Naive thymus-derived CD8-positive, alpha-beta T cell (primary cell): ENCODE measurements at places on chromosomes 4 and X. TPM values are rescaled to one million over a fixed set of nuclear protein-coding genes. Genes with fewer than 3 reads are reported as not detected.

DNA sequence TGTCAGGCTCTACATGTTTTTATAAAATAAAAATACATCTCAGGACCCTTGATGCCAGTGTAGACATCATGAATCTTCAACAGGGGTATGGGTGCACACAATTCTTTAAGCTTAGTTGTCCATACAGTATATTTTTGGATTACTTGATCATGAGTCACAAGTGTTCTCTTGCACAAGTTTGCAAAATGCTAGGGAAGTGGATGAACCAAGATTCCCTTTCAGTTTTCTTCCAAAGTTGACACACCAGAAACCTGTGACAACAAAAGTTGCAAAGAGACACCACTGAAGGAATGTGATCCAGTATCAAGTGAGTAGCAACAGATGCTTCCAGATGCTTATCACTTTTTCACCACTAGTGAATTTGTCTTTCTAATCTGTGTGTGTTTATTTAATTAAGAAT lies 1021.2 kb downstream of the PCDH7 start:
- DNase-seq: no peak

Gene CBR4
- 20.4 TPM for total RNA-seq

Gene SMIM10L2A
- 5.0 TPM for total RNA-seq

GRCh38 chr4:153570228-153570973 lies 104.2 kb downstream of the TMEM131L start:
- no peak for DNase-seq

Gene WNK3
- 1.2 TPM for total RNA-seq

GRCh38 chrX:25034889-25035288 lies 19.1 kb upstream of the ARX start:
- DNase-seq: no peak

GRCh38 chrX:127552571-127552970 lies 499.6 kb downstream of the ACTRT1 start:
- no peak for DNase-seq

DNA sequence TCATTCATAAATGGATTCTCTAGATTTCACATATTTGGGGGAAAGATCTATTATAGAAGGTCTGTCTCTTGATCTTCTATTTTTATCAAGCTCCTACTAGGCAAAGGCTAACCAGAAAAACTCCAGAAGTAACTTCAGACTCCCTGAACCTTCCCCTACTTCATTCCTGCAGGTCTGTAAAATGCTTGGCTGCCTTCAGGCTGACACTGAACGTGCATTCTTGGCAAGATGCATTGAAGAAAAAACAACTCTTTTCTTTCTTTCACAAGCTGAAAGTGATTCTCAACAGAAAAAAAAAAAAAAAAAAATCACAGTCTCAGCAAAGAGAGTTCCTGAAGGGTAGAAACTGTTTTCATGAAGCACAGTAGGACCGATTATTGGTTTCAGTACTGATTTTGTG lies 12.7 kb downstream of the OPHN1 start:
- no peak for DNase-seq

Gene HSFX1
- 0.62 TPM for total RNA-seq

Gene TRO
- total RNA-seq: 3.2 TPM

- no peak for DNase-seq
Observed at GRCh38 chr4:180437601-180438000, 1805.6 kb upstream of the TENM3 start.

DNA sequence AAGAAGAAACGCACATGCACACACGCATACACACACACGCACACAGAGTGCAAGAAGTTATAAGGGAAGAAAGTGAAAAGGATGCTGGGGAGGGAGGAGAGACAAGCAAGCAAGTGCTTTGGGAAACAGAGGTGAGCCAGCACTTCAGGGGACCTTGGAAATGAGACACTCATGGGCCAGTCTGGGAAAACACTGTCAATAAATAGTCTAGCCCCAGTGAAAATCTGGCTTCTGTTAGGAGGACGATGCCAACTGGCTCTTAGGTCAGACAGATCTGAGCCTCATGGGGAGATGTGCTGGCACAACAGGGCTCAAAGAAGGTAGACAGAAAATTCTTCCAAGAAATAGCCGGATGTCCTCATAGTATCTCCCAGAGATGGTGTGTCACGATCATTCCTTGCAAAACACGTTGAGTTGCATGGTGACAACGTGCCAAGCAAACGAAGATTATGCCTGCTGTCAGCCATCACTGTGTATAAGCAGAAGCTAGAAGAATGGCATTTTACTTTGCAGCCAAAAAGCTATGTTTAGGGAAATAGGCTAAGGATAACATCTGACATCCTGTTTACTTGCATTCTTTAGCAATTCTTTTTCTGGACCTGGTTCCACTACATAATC lies 557 bp upstream of the ARHGEF6 start:
- DNase-seq: no peak

GRCh38 chr4:84931961-84932360 lies 34.5 kb downstream of the WDFY3 start:
- no peak for DNase-seq

Gene NPNT
- total RNA-seq: not detected

- no peak for DNase-seq
Observed at GRCh38 chr4:185036019-185036418, 17.7 kb downstream of the HELT start.

Gene GIMD1
- total RNA-seq: not detected

GRCh38 chr4:147351083-147351787 lies 129.7 kb upstream of the EDNRA start:
- DNase-seq: no peak

GRCh38 chrX:22541926-22542325 lies 269.2 kb downstream of the CBLL2 start:
- DNase-seq: no peak

Gene TKTL2
- total RNA-seq: not detected

Gene BRS3
- total RNA-seq: not detected

Gene NR3C2
- 50.7 TPM for total RNA-seq

DNA sequence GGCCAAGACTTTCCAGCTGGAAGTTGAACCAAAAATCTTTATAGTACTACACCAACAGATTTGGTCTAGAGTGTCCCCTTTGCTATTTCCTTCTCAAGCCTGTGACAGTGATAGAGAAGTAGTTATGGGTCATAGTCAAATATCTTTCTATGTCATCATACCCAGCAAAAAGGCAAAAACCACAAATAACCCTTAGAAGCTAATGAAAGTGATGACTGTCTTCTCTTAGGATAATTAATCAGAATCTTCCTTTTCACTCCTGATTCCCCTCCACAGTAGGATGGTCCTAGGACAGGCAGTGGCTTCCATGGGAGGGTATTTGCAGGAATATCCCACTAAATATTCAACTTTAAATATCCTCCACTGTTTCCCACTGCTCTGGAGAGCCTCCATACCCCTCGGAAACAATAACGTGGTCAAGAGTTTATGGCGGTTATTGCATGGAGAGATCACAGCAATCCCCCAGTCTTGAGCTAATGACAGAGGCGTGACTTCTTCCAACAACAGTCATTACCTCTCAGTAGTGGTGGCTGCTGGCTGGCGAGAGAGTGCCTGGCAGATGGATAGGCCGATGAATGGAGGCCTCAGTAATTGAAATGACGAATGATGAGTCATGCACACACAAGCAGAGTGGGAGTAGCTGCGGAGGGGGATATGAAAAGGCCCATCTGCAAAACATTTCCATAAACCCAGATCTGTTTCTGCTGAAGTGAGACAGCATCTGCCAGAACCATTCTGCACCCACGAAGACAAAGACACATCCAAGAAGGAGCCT lies 154.9 kb downstream of the STK32B start:
- DNase-seq: no peak

Gene TASL
- 1.7 TPM for total RNA-seq

DNA sequence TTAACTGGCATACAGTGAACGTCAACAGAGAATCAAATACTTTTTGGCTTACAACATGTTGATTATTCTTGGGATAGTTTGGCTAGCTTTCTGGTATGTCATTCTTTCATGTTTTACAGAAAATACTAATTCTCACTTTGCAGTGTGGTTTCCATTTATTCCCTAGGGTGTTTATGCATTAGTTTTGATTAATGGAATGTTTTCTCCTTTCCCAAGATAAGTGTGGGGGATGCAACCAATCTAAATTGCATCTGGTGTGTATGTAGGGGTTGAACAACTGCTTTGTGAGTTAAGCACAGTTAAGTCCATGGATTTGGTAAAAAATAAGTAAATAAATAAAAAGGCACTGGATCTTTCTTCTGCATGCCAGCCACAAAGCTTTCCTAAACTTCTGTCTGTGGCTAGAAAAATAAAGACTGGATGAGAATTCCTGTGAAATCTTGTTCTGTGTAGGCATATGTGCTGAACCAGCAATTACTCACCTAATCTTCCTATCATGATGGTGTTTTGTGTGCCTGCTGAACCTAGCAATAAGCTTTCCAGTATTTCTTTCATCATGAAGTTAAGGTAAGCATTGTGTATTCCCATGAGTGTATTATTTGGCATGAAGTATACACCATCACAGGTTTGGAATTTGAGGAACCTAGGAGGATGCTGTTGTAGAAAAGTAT lies 50.6 kb upstream of the TENM3 start:
- DNase-seq: no peak

GRCh38 chr4:1325681-1326635 lies 21.1 kb upstream of the UVSSA start:
- DNase-seq: no peak

GRCh38 chrX:69321789-69322188 lies 156.5 kb upstream of the PJA1 start:
- DNase-seq: no peak

GRCh38 chr4:168876106-168876505 lies 133.9 kb downstream of the CBR4 start:
- DNase-seq: no peak

Gene NPY2R
- not detected for total RNA-seq

DNA sequence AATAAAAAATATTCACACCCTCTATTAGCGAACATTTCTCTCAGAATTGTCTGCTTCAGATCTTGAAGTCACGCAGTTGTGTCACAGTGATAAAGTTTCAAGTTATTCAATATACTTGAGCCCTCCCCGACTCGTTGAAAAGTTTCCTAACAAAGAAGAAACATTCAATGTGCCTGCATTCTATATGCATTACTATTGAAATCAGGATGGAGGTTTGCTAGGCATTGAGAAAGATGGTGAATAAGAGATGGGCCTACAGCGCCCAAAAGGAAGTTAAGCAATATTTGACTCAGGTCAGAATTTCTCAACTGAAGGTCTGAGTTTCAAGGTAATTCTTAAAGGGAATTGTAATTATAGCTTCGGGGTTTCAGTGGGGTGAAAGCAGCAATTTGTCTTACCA lies 6.1 kb downstream of the TCEANC start:
- no peak for DNase-seq

DNA sequence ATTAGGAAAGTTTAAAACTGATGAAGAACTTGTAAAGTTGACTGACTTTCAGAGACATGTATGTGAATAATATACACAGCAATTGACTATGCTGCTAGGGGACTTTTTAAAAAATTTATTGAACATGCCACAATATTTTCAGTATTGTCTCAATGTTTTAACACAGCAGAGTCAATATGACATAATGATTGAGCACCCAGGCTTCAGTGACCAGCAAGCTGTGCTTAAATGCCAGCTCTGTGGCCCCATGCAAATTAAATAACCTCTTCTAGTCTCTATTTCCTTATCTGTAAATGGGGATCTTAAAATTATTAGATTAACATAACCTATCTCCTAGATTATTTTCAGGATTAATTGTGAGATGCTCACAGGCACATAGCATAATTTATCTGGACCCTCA lies 56.8 kb upstream of the TXK start:
- DNase-seq: no peak

- DNase-seq: no peak
Observed at GRCh38 chr4:86543560-86544309, 50.4 kb upstream of the PTPN13 start.

DNA sequence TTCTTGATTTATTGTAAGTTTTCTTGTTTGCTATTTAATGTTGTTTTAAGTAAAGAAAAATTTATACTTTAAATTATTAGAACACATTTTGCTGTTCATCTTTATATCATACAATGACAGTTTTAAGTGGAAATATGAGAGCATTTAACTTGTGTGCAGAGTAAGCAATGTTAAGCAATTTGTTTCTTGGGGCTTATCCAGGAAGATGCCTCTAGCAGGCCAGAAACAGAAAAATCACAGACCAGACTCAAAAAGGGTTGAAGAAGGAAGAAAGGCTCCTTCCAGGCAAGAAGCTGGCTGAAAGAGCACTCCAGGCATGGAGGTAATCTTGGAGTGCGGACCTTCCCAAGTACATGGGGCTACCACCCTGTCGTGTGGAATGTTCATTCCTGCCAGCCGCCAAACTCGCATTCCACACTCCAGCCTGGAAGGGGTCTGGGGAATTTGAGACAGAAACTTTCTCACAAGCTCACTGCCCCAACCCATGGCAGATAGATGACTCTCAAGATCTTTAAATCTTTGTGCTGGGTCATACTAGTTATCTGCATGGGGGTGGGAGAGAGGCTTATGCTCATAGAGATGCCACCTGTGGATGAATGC lies 1521.3 kb upstream of the AGA start:
- no peak for DNase-seq

Gene TMEM271
- total RNA-seq: not detected

DNA sequence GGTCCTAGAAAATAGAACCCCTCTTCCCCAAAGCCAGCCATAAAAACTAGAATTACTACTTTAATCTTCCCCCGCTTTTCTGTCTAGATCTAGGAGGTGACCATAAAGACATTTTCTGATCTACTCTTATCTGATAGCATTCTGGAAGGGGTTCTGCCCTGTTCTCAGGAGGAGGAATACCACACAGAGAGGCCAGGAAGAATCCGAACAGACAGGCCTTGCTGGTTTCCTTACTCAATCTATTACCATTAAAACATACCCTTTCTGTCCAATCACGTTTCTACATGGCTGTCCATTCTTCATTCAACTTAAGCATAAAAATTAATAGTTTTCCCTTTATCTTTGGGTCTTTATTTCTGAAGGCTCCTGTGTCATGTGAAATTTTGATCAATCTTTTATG lies 198.7 kb downstream of the GPAT3 start:
- no peak for DNase-seq

Gene TMEM156
- 9.4 TPM for total RNA-seq

Gene HSFX4
- not detected for total RNA-seq

Gene STOX2
- total RNA-seq: not detected

Gene RPGR
- 15.2 TPM for total RNA-seq

DNA sequence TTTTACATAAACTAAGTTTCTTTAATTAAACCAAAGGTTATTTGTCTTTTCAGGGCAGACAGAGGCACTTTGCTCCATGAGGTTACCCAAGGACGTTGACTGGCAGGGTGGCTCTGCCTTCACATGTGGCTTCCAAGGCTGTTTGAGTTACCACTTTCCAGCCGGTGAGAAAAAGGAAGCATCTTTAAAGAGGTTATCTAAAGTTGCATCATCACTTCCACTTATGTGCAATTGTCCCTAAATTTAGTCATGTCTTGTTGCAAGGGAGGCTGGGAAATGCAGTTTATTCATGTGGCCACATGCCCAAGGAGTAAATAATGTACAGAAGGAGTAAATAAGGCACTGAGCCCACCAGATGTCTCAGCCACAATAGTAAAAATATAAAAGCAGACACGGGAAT lies 29.0 kb upstream of the RAP1GDS1 start:
- DNase-seq: no peak

DNA sequence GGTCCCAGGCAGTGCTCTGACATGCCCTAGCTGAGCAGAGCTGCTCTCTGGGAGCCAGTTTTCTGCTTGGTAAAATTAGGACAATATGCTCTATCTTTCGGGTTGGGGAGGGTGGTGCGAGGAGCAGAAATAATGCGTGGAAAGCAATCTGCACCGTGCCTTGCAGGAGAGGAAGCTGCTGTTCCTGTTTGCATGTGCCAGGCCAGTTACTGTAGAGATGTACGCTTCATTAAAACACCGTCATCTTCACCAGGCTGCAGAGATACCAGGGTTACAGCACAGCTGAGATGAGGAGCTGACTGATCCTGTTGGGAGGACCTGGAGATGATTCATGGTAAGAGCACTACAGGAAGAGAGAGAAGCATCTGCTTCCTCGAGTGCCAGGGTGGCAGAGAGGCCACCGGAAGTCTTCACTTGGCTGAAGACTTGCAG lies 29.5 kb upstream of the IRF2 start:
- DNase-seq: peak; percentile 20
